Lower leg skin (tissue), 4 donors: ENCODE measurements at places on chromosomes 12 and 14.

DNA sequence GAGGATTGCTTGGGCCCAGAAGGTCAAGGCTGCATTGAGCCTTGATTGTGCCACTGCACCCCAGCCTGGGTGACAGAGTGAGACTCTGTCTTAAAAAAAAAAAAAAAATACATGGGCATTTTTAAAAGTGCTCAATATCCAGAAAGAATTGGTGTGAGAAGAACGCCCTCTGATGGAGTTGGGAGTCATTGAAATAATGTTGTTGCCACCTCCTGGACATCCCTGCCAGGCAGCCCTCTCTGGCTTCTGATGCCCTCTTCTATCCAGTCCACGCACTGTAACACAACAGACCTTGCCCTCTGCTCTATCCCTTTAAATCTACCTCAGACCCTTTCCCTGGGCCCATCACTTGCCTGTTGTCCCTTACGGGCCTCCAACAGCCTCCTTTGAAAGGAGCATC is 4.9 kb downstream of the PTGDR start:
- no peak for DNase-seq

- DNase-seq, result no peak
Measured at GRCh38 chr14:91636604-91637003, 95.3 kb downstream of the CATSPERB start.

GRCh38 chr12:131857908-131858850 is 30.0 kb downstream of the MMP17 start:
- DNase-seq, result no peak

DNA sequence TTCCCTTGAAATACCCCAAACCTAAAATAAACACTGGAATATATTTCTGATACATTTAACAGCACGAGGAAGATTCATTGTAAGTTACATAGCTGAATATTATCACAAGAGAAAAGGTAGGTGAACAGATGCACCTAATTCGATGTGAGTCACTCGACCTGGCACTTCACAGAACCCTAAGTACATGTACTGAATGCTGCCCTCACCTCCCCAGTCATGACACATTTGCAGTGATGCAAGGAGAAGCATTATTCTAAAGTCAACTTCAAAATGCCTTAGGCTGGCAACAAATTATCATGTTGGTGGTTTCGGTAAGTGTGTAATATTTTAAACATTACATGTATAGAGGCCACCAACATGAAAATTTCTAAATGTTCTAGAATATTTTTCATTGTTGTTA is 35.2 kb upstream of the TMTC2 start:
- DNase-seq, result no peak

DNA sequence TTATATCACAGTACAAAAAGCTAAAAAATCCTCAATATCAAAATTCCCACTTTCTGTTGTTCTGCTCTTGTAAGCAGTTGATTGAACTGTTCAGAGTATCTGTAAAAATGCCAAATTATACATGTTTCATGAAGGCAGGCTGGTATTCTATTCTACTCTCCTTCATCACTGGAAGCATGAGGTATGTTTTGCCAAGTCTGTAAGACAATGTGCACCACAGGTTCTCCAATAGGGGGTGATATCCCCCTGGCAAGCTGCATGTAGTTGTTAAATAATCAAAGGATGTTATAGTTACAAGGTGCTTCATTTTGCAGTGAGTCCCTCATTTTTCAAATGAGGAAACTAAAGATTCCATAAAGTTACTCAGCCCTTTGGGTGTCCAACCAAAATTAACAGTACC is 15.1 kb upstream of the NEK9 start:
- no peak for DNase-seq

DNA sequence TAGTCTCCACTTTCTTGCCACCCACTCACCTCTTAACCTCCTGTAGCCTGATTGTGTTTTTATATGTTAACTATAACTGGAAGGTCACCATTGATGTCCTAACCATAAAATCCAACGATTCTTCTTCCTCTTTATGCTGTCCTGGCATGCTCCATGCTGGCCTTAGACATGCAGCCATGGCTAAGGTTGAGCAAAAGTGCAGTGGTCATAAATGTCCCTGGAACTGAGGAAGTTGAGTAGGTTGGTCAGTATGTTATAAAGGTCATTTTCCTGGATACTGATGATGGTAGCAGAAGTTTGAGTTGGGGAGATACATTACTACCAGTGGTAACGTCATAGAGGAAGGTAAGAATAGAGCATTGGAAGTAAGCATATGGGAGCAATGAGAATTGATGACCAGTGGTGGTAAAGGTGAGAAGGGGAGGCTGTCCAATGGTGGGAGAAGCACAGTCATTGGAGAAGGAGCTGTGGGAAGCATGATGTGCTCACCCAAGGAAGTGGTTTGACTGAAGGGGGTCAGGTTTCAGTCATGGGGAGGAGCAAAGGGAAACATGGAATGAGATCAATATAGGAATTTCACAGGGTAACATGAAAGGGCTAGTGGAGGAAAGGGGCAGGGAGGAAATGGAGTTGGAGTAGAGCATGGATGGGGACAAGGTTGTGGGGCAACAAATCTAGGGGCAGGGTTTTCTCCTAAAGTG is 240.8 kb downstream of the DACT1 start:
- no peak for DNase-seq

DNA sequence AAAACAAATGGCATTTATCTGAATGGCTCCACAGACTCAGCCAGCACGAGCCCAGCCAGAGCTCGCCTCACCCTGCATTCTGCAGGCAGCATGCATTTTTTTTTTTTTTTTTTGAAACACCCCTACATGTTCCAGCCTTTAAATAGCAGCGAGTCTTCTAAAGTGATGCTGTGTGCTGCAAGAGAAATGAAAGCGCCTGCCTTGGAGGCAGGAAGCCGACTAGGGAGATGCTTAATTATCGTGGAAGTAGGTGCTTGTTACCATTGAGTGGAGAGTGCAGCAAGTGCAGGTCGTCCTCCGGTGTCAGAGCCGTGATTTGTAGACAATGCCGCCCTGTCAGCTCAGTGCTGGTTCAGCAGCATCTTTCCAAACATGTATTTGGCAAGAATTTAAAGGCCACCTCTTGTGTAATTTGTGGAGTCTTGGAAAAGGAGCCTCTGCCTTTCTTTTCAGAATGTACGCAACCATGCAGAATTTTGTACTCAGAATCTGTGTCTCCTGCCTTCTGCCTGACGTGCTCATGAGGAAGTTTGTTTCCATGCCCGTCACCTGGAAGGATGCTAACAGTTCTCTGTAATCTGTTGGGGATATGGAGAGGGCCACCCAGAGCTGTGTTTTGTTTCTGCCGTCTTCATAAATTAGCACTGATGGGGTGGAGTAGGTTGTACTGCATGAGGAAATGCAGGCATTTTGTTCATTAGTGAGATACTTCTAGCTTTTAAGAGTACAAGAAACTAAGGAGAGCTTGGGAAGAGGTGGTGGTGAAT is 345.9 kb upstream of the RGS6 start:
- DNase-seq, result no peak

- DNase-seq, result no peak
Measured at GRCh38 chr14:69105326-69105725, 47.6 kb downstream of the DCAF5 start.

GRCh38 chr12:70365398-70365647 is 767 bp upstream of the KCNMB4 start:
- DNase-seq, result no peak

DNA sequence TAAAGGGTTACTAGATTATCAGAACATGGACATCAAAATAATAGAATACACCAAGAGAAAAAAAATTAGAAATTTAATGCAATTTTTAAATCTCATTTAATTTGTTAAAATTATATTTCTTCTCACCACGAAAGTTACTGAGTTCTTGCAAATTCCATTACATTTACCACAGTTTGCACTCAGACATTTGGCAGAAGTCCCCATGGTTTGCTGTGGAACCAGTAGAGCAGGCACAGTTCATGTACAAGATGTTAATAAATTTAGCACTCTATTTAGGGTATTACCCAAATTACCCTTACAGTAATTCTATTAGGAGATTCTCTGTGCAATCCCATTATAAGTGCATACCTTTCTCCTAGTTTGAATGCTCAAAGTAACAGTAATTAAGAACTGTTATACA is 9.7 kb downstream of the SCN8A start:
- no peak for DNase-seq

DNA sequence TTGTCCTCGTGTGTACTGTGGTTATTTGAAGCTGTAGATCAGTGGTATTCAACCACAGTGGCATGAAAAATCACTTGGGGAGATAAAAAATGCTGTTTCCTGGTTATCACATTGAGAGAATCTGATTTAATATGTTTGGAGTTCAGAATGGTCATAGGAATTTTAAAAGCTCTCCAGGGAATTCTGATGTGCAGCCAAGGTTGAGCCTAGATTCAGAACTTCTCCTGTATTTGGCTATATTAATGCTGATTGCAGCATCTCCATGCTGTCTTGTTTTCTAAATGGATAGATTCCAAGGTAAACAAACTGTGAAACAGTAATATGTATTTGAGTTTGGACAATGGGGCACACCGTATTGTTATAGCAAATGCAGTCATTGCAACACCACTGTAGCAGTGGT is 982.2 kb upstream of the FBXO33 start:
- DNase-seq, result no peak

DNA sequence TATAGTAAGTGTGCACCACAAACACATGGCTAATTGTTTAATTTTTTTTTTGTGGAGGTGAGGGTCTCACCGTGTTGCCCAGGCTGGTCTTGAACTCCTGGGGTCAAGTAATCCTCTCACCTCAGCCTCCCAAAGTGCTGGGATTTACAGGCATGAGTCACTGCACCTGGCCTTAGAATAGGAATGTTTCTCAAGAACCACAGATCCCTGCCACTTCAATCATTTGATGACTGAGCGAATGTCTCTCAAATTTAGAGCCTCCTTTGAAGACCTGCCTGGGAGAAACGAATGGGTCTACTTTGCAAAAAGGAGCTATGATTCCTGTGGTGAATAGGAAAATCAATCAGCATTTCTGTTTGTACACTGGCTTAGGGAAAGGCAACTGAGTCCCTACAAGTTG is 33.5 kb upstream of the CHST11 start:
- DNase-seq, result no peak

GRCh38 chr12:122028905-122029560 is 7.3 kb downstream of the BCL7A start:
- no peak for DNase-seq

- DNase-seq, result no peak
Measured at GRCh38 chr12:24494401-24494800, 454.5 kb downstream of the BCAT1 start.

- no peak for DNase-seq
Measured at GRCh38 chr14:88189417-88190191, 133.5 kb downstream of the KCNK10 start.

GRCh38 chr12:104280717-104281458 is 22.7 kb upstream of the EID3 start:
- no peak for DNase-seq

GRCh38 chr12:53695152-53696145 is 19.6 kb upstream of the ATP5MC2 start:
- no peak for DNase-seq

GRCh38 chr12:97575403-97576193 is 113.0 kb downstream of the RMST start:
- DNase-seq, result no peak
